ENCODE measurements at places on chromosomes 11 and 22. TPM values are rescaled to one million over a fixed set of nuclear protein-coding genes. Genes with fewer than 3 reads are reported as not detected.

DNA sequence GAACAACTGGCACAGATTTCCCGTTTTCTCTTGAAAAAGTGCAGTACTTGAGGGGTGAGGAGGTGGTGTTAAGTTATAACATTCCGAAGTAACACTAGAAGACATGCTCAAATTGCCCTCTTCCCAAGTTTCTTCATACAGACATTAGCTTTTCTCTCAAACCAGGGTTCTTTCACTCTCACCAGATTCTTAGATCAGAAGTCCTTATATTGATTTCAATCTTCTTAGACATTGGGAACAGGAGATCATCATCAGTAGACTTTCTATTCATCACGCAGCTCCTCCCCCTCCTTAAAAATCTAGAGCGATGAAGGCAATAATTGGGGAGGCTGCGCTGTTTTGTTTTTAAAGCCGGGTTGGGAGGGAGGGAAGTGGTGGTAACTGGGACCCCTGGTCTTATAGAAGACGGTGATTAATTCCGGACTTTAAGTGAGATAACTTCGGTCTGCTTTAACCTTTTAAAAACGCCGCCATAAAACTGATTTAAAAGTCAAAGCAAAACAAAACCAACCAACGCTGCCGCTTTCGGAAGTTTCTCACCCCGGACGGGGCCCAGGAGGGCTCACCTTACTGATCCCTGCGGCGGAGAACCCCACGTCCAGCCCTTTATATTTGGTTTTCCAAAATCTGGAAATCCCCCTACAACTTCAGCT, 665 bp downstream of the USP28 start:
- DNase-seq: no peak

GRCh38 chr11:102604875-102605274, 20.3 kb downstream of the MMP20 start:
- no peak for DNase-seq

GRCh38 chr11:3111919-3112690, 53.0 kb downstream of the OSBPL5 start:
- DNase-seq: no peak

DNA sequence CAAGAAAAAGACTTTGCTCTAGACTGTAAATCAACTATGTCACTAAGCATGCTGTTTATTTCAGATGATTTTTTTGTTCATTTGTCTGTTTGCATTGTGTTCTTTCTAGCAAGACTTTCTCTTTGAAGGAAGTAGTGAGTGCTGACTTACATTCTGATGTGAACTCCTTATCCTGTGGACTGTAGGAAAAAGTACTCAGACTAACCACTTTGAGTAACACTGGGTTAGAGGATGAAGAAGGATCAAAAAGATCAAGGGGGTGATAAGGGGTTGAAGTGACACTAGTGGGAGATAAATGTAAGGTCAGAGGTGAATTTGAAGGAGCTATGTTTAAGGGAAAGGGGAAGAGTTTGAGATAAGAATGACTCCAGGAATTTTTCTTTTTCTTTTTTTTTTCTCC, 369.4 kb downstream of the NELL1 start:
- no peak for DNase-seq

GRCh38 chr11:18106688-18107087, 806 bp upstream of the SAAL1 start:
- DNase-seq: no peak

Gene TRIM22
- 16.1 TPM for total RNA-seq

DNA sequence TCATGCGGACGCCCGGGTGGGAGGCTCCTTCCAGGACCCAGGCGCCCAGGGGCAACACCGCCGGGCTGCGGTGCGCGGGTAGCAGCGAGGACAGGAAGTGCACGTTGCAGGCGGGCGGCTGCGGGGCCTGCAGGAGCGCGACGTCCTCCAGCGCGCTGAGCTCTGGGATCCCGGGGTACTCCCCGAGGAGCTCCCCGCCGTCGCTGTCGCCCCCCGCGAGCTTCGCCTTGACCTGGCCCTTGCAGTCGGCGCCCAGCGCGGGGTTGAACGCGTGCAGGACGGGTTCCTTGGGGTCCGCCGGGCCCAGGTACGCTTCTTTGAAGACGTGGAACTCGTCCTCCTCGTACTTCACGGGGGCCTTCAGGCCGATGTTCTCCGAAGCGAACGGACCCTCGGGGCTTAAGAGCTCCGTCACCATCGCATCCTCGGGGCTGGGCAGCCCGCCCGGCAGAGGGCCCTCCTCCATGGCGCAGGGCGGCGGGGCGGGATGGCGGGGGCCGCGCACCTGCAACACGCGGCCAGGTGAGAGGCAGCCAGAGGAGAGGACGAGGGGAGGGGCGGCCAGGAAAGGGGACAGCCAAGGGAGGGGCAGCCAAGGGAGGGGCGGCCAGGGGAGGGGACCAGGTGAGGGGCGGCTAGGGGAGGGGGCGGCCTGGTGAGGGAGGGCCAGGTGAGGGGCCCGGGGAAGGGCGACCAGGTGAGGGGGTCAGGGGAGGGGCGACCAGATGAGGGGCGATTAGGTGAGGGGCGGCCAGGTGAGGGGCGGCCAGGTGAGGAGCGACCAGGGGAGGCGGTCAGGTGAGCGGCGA, 921 bp downstream of the TESMIN start:
- DNase-seq: no peak

DNA sequence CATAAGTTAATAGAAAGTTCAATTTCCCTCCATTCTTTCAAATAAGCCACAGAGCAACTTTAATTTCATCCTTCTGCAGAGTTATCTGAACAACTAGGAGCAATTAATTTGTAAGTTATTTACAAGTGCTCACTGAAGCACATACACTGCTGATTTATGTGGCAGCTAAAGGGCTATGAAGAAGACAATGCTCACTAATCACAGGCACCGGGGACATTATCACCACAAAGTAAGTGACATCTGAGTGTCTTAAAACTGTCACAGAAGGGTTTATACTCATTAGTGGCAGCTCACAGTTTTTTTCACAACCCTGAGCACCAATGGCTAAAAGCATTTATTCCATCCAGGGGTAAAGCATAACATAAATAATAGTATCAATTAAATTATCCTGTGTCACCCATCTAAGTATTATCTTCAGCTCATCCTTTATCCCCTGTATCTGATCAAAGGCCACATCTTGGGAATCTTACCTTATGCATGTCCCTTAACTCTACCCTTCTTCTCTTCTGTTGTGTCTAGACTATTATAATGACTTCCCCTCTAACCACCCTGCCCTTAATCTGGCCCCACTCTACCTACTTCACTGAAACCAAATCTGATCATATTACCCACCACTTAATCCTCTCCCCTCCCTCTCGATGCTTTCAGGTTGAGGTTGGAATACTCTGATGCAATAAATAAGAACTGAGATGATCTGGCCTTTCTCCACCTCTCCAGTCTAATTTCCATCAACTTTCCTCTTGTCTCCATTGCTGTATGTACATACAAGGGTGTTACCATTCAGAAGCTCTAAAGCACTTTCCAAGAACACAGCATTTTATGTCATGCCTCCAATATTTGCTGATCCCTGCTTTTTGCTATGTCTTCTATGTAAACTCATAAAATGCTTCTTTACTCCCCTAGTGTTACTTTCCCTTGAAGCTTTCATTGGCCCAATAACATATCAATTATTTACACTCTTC, 252.7 kb downstream of the CASP12 start:
- no peak for DNase-seq

GRCh38 chr11:9955391-9955790, 291.5 kb downstream of the SWAP70 start:
- no peak for DNase-seq

DNA sequence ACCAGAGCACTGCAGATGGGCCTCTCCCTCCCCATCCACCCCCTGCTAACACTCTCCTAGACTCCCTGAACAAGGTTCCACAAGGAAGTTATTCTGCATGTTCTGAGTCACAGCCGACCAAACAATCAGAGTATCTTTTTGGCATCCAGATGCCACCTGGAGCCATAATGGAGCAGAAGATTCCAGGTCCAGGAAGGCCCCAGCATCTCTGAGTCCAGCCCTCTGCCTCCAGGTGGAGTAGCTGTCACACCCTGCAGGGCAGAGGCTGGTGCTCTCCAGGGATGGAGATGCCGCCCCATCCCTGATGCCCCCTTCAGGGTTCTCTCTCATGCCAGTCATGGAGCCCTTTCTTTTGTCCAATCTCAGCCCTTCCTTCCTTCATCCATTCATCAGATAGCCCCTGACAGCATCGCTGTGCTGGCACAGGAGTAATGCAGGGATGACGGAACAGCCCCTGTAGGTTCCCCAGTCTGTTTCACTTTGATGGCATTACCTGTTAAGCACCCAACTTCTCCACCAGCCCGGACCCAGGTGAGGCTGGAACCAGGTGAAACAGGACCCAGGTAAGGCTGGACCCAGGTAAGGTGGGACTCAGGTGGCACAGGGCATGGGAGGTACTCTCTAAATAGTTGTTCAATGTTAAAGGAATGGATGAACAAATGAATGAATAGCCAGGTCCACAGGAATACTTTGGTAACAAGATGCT, 20.1 kb upstream of the TSKU start:
- DNase-seq: no peak

DNA sequence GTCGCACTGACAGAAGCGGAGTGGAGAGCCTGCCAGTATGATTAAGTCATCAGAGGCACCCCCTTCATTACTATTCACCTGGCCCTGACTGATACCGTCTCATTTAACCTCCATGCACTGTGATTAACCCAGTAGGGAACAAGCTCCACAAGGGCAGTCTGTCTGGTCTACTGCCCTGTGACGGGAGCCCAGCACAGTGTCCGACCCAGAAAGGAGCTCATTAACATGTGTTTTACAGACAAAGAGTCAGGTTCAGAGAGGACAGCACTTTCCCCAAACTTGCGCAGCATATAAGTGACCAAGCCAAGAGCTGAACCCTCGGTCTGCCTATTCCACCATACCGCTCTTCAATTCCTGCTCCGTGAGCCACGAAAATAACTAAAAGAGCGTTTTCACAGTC, 129.5 kb downstream of the RRAS2 start:
- DNase-seq: no peak

DNA sequence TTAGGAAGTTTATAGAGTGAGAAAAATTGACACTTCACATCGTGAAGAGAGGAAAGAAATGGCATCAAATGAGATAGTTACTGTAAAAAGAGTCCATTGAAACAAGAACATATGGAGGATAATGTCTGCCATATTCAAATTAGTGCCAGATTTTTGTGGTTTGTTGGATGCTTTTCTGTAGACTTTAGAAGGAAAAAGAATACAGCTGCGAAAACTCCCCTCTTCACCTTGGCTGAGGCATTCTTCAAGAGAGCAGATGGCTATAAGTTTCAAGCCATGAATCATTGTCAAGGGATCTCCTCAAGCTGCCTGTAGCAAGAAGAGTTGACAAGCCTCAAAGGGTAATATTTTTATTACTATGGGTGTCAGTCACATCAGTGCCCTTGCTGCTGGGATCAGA, 507.4 kb upstream of the RAG2 start:
- no peak for DNase-seq

Gene BACE1
- 15.7 TPM for total RNA-seq

GRCh38 chr11:82080160-82080559, 653.5 kb downstream of the FAM181B start:
- DNase-seq: no peak

Gene MRE11
- 8.7 TPM for total RNA-seq

Gene OR56A1
- total RNA-seq: not detected

GRCh38 chr11:113022262-113022661, 61.0 kb downstream of the NCAM1 start:
- no peak for DNase-seq

DNA sequence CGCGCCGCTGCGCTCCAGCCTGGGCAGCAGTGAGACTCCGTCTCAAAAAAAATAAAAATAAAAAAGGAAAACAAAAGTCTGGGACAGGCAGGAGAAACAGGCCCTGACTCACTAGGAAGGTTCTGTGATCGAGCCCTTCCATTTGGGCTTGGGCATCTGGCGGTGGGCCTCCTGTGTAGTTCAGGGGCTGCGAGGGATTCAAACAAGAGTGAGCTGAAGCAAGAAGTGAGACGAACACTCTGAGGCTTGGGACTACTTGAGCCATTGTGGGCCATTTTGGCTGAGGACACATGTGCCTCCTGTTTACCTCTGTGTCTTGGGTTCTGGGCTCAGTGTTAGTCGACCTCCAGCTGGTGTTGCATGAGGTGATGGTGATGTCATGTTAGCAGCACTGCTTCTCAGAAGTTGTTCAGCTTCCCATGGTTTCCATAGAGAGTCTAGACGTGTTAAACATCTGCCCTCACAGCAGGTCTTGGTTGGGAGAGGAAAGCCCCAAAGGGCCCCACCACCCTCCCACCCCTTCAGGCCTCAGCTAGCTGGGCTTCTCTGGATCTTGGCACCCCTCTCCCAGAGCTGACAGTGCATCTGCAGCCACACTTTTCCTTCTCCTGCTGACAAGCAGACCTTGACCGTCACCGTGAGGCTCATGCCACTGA, 57.8 kb downstream of the MED15 start:
- DNase-seq: peak; percentile 54

Gene MOB2
- total RNA-seq: 48.5 TPM

DNA sequence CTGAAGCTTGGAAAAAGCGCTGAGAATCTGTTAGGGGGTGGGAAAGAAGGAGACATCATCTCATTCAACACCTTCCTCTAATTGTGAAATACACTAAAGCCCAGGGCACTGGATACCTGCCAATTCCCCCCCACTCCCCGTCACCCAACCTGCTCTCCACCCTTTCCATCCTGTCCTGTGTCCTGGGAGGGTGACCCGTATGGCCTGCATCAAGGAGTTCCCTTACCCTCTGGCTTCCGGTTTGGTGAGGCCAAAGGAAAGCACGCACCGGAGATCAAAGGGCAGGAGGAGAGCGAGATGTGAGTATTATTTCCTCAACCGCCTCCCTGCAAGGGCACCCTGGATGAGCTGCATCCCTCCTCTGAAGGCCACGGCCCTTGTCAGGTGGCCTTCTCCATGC, 65.0 kb upstream of the PTPRJ start:
- DNase-seq: no peak

Gene PRG3
- not detected for total RNA-seq

DNA sequence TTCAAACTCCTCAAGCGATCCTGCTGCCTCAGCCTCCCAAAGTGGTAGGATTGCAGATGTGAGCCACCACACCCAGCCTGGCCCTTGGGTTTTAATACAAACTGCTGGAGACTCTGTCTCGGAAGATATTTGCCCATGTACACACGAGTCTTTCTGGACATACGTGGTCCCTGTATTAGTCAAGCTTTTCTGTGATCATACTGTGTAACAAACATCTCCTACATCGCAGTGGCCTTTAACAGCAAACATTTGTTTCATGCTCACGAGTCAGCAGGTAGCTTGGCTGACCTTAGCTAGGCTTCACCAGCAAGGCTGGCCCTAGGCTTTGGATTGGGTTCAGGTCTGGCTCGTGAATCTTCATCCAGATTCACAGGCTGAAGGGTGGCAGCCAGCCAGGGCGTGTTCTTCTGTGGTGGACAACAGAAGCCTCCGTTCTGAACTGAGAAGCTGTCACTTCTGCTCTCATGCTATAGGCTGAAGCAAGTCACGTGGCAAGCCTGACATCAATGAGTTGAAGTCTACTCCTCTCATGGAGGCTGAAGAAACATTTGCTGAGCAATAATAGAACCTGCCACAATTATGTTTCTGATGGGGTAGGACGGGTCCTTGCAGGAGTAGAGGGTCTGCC, 8.8 kb downstream of the KIAA1671 start:
- DNase-seq: no peak

Gene YPEL1
- total RNA-seq: 9.6 TPM

GRCh38 chr11:134463716-134464115, 51.7 kb upstream of the B3GAT1 start:
- peak; percentile 1 for DNase-seq
